Activated CD4-positive, alpha-beta memory T cell treated with anti-CD3 and anti-CD28 coated beads, Interleukin-2, amount 10 ng/mL, durations not matched to agents 7 days and 5 days (primary cell): ENCODE measurements at places on chromosomes 13 and 19.

DNA sequence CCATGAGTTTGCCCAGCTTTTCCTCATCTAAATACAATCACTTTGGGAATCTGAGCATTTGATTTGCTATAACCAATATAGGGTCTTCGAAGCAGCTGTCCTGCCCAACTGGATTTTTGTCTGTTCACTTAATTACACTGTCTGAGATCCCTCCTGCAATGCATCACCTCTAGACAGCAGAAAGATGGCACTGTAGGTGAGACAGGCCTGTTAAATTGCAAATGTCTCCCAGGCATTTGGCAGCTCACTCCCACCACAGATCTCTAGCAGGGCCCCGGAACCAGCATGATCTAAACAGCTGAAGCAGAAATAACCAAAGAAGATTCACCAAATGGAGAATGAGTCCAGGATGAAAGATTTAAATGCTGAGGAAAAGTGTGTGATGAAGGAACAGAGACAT lies 41.9 kb upstream of the SERPINE3 start:
- DNase-seq = no peak

DNA sequence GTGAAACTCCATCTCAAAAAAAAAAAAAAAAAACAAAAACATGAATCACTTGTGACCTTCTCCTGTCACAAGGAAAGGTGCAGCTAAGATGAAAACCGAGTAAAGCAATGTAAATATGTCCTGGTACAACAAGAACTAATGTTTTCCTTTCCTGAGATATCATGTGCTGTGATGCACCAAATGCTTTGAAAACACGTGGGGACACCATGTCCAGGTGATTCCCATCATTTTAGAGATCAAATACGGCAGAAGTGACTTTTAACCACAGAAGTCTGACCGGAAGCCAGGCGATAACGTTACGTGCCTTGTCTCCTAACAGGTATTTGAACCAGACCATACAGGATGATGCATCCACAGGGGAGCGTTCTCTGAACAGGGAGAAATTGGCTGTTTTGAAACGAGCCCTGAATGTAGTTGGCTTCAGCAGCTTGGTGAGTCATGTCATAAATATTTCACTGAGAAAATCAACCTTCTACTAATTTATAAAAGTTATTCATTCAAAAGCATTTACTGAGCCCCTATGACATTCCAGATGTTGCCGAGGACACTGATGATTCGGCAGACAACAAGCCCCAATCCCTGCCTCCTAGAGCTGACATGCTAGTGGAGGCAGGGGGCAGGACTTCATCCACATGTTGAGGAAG lies 328.1 kb downstream of the MYO16 start:
- DNase-seq = no peak

GRCh38 chr13:43154839-43155238 lies 131.5 kb downstream of the DNAJC15 start:
- no peak for DNase-seq

GRCh38 chr19:50039968-50040367 lies 14.2 kb downstream of the ZNF473 start:
- DNase-seq = no peak
